CD4-positive, alpha-beta T cell treated with Interleukin-17A for 1 hour (primary cell): ENCODE measurements at places on chromosomes 2 and 18.

- peak; percentile 43 for DNase-seq
Measured at GRCh38 chr2:98479959-98480524, 35.4 kb downstream of the INPP4A start.

GRCh38 chr2:231820786-231821303, 34.6 kb downstream of the COPS7B start:
- no peak for DNase-seq

DNA sequence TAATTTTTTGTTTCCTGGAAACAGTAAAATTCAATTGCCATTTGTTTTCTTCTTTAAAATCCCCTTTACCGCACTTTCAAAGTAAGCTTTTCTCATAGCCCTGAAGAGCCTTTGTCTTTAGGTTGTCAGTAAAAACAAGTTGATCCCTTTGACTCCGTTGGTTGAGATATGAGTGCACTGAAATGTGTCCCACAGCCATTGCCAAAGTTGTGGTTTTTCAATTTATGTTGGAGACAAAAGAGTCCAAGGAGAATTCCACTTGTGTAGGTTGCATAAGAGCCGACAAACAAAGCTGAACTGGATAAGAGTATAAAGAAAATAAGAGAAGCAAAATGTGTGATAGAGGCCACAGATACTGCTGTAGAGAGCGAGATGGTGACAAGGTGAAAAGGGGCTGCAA, 26.1 kb upstream of the HNMT start:
- DNase-seq: no peak

DNA sequence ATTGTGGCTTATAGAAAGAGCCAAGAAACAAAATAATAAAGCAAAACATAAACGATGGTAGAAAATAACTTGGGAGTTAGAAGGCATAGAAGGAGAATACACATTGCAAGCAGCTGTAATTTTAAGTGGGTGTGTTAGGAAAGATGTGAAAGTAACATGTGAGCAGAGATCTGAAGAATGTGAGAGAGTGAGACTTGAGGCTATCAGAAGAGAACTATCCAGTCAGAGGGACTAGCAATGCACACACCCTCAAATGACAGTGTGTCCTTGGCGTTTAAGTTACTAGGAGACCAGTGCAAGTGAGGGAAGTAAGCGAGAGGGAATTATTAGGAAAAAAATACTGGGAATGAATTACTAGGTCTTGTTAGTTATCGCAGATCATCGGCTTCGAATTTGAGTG, 304.9 kb downstream of the DSEL start:
- no peak for DNase-seq

GRCh38 chr2:70078384-70078783, 8.9 kb upstream of the PCBP1 start:
- DNase-seq: peak; percentile 16

DNA sequence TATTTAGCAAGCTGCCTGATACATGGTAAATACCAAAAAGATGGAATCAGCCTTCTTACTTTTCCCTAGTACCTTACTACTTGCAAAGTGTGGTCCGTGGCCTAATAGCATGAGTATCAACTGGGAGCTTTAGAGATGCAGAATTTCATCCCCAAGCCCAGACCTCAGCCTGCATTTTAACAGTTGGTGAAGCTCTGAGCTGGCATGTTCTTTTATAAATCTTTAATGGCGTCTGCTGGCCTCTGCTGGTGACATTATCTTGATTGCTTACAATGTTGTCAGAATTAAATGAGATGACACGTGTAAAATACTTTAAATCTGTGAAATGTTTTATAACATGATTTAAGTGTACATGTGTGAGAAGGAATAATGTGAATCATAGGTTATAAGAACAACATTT, 115.1 kb upstream of the NOSTRIN start:
- DNase-seq: peak; percentile 18

DNA sequence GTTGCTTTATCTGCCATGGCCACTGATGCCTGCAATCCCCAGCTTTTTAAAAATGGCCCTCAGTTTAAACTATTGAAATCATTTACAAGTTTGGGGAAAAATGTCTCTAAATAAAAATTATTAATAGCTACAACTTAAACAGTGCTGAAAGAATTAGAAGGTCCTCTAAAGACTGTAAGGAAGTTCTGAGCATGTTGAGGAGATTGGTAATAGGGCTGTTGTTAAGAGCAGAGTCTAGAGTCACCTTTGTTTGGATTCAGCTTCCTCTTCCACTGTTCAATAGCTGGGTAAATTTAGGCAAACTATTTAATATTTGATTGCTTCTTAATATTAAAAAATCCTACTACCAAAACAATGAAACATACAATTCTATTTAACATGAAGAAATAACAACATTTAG, 1127.1 kb upstream of the DDX18 start:
- no peak for DNase-seq

DNA sequence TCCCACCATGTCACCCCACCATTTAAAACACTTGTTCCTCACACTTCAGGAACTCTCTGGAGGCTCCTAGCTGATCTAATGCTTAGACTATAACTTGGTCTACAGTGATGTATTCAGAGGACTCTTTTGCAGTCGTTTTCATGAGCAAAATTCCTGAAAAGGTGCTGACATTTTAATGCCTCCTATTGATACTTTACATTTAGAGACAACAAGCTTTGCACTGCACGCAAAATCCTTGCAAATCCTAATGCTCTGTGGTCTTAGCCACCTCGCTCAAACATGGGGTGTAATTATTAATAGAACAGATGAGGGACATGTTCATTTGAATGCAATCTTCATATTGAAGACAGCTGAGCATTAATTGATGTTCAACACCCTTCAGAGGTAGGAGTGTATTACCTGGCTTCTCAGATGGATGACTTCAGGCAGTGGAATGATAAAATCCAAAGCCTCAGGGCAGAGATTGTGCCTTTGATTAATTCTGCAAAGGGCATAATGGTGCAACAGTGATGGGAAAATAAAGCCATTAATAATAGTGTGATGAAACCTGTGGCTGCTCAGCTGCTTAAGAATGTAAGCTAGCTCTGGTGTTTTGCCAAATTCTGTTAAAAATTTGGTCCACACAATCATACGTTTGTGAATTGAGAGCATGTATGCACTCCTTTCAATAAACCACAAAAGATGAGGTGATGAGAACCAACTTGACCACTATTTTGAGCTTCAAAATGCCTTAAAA, 5.4 kb downstream of the CTAGE1 start:
- DNase-seq: no peak
